ENCODE measurements at places on chromosomes 13 and 19. TPM values are rescaled to one million over a fixed set of nuclear protein-coding genes. Genes with fewer than 3 reads are reported as not detected.

The REEP6 gene
- 6.6 TPM for total RNA-seq

The CD33 gene
- not detected for total RNA-seq

GRCh38 chr19:44872661-44873060, 18.4 kb upstream of the TOMM40 start:
- H3K4me3 ChIP-seq = no peak overlapping the region
- H3K36me3 ChIP-seq = peaks cover 43% of the 10 kb centered on the region
- H3K27me3 ChIP-seq = no peaks in the 10 kb centered on the region
- no peak for DNase-seq

GRCh38 chr13:93797463-93797862, 570.9 kb downstream of the GPC6 start:
- no peak for DNase-seq
- no peaks in the 10 kb centered on the region for H3K36me3 ChIP-seq
- no peak overlapping the region for H3K27ac ChIP-seq

DNA sequence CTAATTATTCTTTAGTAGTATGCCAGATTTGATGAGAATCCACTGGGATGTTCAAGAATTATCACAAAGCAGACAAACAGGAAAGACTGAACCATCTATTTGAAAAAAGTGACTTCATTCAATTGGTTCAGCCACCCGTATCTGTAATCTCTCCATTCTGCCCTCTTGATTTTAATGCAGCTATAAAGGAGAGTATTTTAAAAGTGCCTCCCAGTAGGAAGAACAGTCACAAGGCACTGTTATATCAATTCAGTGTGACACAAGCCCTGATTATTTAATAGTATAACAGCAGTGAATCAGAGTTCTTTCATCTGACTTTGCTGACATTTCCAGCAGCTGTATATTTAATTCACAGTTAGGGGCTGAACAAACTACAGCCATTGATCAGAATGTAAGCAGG, 77.3 kb upstream of the SLAIN1 start:
- DNase-seq = no peak
- H3K27me3 ChIP-seq = no peaks in the 10 kb centered on the region
- no peaks in the 10 kb centered on the region for H3K4me1 ChIP-seq
- H3K4me3 ChIP-seq = no peak overlapping the region

The CGB2 gene
- total RNA-seq = 2.9 TPM

The SLITRK6 gene
- 6.3 TPM for total RNA-seq

The ZNF709 gene
- 2.8 TPM for total RNA-seq

- H3K27ac ChIP-seq = no peak overlapping the region
- H3K4me1 ChIP-seq = peaks cover 3% of the 10 kb centered on the region
- DNase-seq = no peak
- peaks cover 17% of the 10 kb centered on the region for H3K27me3 ChIP-seq
- no peaks in the 10 kb centered on the region for H3K36me3 ChIP-seq
- no peak overlapping the region for H3K4me3 ChIP-seq
Measured at GRCh38 chr13:96994858-96995243, 575 bp upstream of the OXGR1 start.

DNA sequence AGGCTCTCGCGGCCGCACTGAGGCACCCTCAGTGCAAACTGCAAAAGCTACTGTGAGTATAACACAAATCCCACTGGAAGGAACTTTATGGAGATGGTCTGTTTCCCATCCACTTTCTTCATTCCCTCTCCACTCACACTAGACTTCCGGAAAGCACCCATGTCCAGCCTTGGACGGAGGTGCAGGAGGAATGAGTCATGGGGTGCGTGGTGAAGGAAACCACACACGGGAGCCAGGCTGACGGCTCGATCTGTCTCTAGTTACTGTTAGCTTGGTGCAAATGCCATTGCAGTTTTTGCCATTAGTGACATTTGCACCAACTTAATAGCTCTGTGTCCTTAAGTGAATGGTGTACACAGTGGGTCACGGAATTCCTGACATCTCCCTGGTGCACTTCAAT, 14.6 kb downstream of the NLRP8 start:
- no peak overlapping the region for H3K4me3 ChIP-seq
- H3K27me3 ChIP-seq = no peaks in the 10 kb centered on the region
- H3K36me3 ChIP-seq = no peaks in the 10 kb centered on the region

DNA sequence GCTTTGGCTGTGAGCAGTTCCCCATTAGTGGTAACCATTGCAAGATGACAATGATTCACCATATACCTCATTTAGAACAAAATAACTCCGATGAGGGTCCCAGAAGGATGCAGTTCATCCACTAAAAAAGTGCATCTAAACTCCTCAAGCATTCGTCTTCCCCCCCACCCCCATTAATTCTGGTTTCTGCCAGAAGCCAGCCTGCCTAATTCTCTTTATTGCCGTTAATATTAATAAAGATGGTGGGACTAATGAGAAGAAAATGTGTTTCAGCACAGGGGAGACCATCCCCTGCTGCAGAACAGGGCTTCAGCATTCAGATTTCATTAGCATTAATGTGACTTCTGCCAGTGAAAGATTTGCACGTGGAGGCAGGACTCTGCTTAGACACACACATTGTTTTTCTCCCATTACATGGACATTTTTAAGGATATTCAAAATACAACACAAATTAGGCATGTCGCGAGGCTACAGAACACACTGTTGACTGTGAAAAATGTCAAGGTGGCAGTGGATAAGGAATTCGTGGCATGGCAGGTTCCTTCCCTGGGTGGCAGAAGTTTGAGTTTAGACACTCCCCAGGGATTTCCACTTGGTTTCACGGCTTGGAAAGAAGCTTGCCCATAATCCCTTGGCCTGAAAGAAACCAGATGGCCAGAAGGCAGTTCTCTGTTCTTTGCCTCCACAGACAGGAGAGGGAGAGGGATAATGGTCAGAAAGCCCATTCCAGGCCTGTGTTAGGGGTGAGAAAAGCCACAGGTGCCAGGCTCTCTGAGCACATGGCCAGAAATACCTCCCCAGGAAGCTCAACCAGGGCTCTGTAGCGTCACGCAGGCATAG, 236.5 kb downstream of the FOXO1 start:
- DNase-seq = no peak
- H3K4me3 ChIP-seq = no peak overlapping the region
- H3K27me3 ChIP-seq = no peaks in the 10 kb centered on the region

The ZNF98 gene
- not detected for total RNA-seq

- H3K4me1 ChIP-seq = peaks cover 31% of the 10 kb centered on the region
- peak overlapping the region; percentile 54 for H3K4me3 ChIP-seq
- H3K36me3 ChIP-seq = no peaks in the 10 kb centered on the region
Measured at GRCh38 chr19:45645068-45645630, 6.0 kb upstream of the EML2 start.

DNA sequence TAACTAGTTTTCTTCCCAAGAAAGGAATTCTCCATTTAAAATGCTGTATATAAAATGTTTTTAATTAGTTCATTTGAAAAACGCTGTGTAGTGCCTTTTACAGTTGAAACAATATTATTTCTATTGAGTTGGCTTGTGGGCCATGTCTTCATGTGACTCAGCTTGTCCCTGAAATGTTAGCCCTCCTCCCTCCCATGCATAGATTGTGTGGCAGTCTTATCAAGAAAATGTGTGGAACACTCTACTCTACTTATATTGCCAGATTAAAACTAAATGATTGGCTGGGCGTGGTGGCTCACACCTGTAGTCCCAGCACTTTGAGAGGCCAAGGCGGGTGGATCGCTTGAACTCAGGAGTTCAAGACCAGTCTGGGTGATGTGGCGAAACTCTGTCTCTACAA, 33.4 kb downstream of the TFDP1 start:
- peaks cover 10% of the 10 kb centered on the region for H3K4me1 ChIP-seq
- H3K27ac ChIP-seq = no peak overlapping the region
- H3K27me3 ChIP-seq = no peaks in the 10 kb centered on the region

- no peak overlapping the region for H3K27ac ChIP-seq
- H3K4me3 ChIP-seq = no peak overlapping the region
- DNase-seq = no peak
Measured at GRCh38 chr13:98845742-98846141, 93.3 kb upstream of the SLC15A1 start.

DNA sequence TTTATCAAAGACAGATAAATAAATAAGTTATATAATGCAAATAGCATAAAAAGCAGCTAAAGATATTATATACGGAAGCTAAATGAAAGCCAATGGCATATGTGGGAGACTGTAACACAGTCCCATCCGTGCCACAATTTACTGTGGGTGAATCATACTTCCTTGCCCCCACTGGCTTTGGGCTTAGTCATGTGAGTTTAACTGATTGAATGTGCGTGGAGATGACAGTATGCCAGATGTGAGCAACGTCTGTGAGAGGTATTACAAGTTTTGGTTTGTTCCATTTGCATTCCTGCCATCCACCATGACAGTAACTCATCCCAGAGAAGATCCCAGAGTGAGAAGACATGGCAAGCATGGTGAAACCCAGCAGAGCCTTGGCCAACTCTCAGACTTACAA, 340.0 kb downstream of the SUCLA2 start:
- no peaks in the 10 kb centered on the region for H3K4me1 ChIP-seq
- H3K27ac ChIP-seq = no peak overlapping the region
- peak; percentile 66 for DNase-seq
- no peaks in the 10 kb centered on the region for H3K36me3 ChIP-seq
- H3K27me3 ChIP-seq = no peaks in the 10 kb centered on the region
- no peak overlapping the region for H3K4me3 ChIP-seq

- H3K36me3 ChIP-seq = no peaks in the 10 kb centered on the region
- H3K27ac ChIP-seq = no peak overlapping the region
- H3K4me1 ChIP-seq = no peaks in the 10 kb centered on the region
- no peaks in the 10 kb centered on the region for H3K27me3 ChIP-seq
- peak; percentile 60 for DNase-seq
Measured at GRCh38 chr13:59673286-59673685, 490.4 kb downstream of the DIAPH3 start.

DNA sequence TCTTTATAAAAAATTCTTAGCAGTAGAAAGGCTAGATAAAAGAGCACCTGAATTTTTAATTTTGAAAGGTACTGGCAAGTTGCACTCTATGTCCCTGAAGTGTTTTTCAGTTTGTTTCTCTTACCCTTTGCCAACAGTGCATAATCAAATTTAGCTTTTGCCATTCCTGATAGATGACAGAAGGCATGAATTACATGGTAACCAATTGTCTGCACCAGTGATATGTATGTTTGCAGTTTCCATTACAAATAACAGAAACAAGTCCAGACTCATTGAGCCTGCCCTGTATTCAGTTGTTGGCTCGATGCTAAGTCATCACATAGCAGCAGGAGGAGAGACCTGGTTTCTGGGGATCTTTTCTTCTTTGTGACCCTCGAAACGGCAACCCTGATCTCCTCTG, 309.8 kb downstream of the DNAJC15 start:
- H3K27me3 ChIP-seq = no peaks in the 10 kb centered on the region
- H3K4me1 ChIP-seq = no peaks in the 10 kb centered on the region
- H3K4me3 ChIP-seq = no peak overlapping the region

DNA sequence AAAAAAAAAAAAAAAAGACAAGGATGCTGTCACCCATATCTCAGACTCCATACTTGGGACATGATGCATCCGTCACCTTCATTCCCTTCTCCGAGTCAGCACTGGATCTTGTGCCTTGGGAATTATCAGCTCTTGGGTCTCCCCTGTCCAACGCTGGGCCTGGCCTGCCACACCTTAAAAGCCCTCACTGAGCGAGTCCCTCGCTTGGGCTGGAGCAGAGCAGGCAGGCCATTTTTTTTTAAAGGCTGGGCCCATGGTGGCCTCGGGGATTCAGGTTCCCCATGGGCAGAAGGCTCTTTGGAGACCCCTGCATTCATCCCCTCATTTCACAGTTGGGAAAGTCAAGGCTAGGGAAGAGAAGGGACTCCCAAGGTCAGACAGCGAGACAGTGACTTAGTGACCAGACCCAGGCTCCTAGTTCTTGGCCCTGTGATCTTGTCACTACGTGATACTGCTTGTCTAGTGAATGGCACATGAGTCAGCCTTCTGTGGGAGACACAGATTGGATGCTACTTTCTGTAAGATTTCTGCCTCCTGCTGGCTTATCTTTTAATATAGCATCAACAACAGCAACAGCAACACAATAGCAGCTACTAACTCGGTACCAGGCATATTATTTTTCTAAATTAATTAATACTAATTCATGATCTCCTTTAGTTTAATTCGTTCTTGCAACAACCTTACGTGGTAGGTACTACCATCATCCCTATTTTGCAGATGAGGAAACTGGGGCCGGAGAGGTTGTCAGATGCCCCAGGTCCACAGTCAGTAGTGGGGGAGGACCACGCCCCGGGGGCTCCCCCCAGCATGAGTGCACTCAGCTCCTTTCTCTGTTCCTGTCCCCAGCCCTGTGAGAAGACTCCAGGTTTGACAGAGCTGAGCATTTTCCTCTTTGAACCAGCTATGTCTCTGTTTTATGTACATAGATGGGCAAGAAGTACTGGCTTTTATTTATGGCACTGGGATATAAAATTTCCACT, 27.4 kb upstream of the ZNF536 start:
- no peaks in the 10 kb centered on the region for H3K27me3 ChIP-seq
- H3K4me3 ChIP-seq = no peak overlapping the region
- no peaks in the 10 kb centered on the region for H3K4me1 ChIP-seq

DNA sequence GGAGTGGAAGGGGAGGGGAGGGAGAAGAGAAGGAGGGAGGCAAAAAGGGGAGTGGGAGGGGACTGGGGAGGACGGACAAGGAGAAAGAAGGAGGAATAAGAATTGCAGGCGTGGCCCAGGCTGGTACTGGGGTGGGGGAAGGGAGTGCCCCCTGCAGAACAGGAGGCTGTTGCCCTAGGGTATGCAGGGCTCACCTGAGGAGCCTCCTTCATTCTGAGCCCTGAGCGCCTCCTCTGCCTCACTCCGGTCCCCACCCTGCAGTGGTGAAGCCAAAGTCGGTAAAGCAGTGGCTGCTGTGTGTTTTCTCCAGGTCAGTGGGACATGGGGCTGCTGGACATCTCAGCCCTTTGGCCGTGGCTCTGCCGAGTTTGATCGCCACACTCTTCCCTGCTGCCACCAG, 9.1 kb upstream of the CDC16 start:
- H3K4me1 ChIP-seq = peaks cover 9% of the 10 kb centered on the region
- H3K27ac ChIP-seq = no peak overlapping the region
- H3K4me3 ChIP-seq = no peak overlapping the region
- H3K27me3 ChIP-seq = peaks cover 13% of the 10 kb centered on the region
- no peaks in the 10 kb centered on the region for H3K36me3 ChIP-seq

- H3K4me3 ChIP-seq = peak overlapping the region; percentile 29
- H3K4me1 ChIP-seq = no peaks in the 10 kb centered on the region
Measured at GRCh38 chr19:17842663-17843291, 5.0 kb downstream of the JAK3 start.

DNA sequence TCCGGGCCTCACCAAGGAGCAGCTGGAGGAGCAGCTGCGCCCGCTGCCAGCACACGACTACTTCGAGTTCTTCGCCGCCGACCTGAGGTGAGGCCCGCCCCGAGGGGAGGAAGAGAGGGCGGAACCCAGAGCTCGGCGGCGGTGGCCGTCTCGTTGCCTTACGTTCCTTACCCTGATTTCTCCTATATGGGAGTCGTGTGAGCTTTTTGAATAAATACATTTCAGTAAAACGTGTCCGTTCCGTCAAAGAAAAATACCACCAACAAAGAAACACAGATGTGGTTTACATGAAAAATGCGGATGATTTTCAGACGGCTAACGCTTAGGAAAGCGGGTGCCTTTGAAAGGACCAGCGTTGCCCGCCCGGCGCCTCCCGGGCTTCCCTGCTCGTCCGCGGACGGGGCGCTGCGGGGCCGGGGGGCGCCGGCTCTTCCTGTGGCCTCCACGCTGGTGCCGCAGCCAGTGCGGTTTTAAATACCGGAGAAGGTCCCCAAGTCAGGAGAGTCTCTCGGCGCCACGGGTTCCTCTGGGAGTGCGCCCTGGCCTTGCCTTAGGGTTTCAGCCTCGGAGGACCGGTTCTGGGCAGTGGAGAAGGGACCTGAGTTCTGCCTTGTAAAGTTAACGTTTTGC, 755 bp downstream of the UPF3A start:
- H3K4me1 ChIP-seq = peaks cover 24% of the 10 kb centered on the region
- peaks cover 4% of the 10 kb centered on the region for H3K36me3 ChIP-seq
- no peak for DNase-seq
- H3K27ac ChIP-seq = peak overlapping the region; percentile 90
- H3K27me3 ChIP-seq = no peaks in the 10 kb centered on the region
- H3K4me3 ChIP-seq = peak overlapping the region; percentile 90

Data from astrocyte (in vitro differentiated cells and primary cell).